ENCODE measurements at places on chromosomes 6 and 20.

- DNase-seq: no peak
Observed at GRCh38 chr20:4720977-4721349, 746 bp upstream of the PRND start.

GRCh38 chr20:34112600-34113101 lies 608 bp upstream of the EIF2S2 start:
- no peak for DNase-seq

GRCh38 chr6:151071295-151071694 lies 168.5 kb upstream of the AKAP12 start:
- DNase-seq: no peak

- DNase-seq: no peak
Observed at GRCh38 chr20:36827541-36828279, 48.2 kb upstream of the TLDC2 start.

GRCh38 chr6:4459996-4460395 lies 316.2 kb upstream of the CDYL start:
- no peak for DNase-seq

DNA sequence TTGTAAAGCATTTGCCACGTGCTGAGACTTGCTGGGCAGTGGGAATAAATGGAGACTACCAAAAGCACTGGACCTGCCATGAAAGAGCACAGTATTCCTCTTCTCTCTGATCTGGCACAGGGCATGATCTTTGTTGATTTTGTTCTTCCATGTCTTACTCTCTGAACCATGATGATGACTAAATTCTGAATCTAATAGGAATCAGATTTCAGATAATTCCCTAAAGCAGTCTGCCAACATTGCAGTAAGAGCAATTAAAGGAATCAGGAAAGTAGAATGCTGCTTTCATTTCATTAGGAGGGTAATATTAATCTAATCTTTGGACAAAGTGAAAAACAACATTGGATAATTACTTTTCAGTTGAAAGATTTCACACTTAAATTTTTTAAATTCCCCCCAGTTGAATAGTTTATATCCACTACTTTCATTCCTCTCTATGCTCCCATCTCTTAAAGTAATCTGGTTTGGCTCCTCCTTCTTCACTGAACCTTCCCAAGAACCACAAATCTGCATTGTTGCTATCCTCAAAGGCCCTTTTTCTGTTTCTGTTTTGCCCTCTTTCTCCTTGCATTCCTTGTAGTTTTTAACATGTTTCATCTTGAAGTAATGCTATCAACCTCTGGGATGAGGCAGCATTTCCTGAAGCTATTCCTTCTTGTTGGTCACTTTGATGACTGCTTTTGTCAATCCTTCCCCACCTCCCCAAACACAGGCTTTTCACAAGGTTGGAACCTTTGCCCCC lies 243.2 kb upstream of the TENT5A start:
- no peak for DNase-seq

DNA sequence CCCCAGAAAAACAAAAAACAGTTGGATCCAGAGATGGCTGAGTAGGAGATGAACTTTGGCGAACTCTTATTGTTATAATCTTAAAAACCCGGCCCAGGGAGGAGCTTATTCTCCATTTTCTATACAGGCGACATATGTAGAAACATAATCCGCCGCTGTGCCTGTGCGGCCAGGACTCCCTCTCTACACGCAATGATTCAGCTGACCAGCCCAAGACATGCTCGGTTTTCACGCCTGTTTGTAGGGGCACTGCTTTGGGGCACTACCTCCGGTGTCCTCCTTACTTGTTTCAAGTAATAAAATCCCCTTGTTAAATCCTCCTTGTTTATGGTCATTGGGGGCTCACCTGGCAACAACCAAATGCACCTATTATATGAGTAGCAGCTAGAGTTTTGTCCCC lies 89.9 kb downstream of the SEL1L2 start:
- no peak for DNase-seq

DNA sequence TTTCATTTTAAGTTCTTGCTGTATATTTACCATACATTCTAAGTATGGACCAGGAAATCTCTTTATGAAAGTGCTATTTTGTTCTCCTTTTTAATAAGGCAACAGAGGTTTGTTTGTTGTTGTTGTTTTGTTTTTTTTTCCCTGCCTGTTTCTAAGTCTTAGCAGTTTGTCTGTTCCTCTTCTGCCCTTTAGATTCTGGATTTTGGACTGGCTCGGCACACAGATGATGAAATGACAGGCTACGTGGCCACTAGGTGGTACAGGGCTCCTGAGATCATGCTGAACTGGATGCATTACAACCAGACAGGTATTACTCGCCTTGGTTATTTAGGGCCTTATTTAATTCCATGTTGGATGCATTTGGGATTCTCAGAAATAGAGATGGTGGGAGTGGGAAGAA lies 48.0 kb downstream of the MAPK14 start:
- DNase-seq: no peak

GRCh38 chr6:157748839-157749571 lies 74.0 kb upstream of the SNX9 start:
- no peak for DNase-seq

DNA sequence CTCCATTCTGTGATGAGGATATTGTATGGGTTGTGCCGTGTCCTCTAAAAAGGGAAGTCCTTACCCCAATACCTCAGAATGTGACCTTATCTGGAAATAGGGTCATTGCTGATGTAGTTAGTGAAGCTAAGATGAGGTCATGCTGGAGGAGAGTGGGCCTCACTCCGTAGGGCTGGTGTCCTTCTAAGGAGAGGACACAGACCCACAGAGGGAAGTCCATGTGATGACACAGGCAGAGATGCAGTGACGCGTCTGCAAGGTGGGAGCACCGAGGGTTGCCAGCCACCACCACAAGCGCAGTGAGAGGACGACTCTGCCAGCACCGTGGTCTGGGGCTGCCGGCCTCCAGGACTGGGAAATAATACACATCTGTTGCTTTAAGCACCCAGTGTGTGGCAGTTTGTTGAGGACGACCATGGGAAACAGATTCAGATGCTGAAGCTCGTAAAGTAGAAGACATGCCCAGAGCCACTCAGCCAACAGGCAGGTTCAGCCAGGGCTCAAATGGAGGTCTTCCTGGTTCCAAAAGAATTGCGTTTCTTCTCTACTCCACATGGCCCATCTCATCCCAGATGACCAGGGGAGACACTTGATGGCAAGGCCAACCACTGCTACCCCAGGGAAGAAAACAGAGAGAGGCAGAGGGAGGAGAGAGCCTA lies 59.2 kb upstream of the DUSP22 start:
- DNase-seq: no peak

- peak; percentile 67 for DNase-seq
Observed at GRCh38 chr6:10954590-10955010, 67.7 kb downstream of the SYCP2L start.

DNA sequence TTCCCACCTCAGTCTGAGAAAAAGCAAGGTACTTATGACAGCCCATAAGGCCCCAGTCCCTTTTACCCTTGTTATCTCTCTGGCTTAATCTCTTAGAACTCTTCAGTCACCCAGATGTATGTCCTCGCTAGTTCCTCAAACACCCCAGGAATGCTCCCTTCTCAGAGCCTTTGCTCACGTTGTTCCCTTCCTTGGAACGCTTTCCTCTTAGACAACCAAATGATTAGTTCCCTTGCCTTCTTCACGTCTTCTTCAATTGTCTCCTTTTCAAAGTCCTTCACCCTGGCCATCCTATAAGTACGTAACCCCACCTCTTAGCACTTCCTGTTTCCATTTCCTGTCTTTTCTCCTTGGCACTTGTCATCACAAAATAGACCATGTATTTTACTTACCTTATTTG lies 1.1 kb upstream of the APOBEC2 start:
- DNase-seq: no peak

GRCh38 chr6:19279273-19279684 lies 557.9 kb upstream of the ID4 start:
- DNase-seq: no peak

GRCh38 chr6:47455533-47456209 lies 21.9 kb upstream of the CD2AP start:
- DNase-seq: no peak

DNA sequence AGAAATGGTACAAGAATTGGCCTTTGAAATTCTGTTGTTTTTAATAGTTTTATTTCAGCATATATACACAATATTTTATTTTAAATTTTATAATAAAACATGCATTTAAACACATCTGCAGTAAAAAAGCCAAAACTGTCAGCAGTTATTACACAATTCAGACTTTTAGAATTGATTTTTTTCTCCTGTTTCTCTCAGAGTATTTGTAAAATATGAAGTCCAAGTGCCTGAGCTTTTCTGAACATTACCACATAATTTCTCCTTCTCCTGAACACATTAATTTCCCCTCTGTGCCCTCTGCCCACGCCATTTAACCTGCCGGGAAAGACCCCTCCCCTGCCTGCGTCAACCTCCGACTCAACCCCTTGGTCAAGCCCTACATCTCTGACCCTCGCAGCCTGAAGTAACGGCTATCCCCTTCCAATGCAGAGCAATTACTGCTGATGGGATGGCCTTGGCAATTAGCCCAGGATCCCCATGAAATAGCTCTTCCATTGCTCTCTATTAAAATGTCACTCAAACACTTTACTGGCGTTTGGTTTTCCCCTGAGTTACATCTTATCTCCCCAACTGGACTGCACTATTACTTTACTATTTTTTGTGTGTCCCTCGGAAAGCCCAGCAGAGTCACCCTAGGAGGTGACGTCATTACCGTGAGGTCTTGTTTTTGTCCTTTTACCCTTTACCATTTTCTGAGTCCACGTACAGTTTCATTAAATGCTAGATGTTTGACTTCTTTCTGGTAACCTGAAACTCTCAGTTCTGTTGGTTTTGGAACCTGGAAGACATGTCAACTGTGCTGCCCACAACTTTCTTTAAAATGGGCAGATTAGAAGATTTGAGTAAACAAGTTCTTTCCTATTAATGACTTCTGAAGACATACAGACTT lies 146.7 kb upstream of the TAB2 start:
- no peak for DNase-seq

GRCh38 chr20:2911200-2911599 lies 37.9 kb downstream of the PTPRA start:
- DNase-seq: no peak

DNA sequence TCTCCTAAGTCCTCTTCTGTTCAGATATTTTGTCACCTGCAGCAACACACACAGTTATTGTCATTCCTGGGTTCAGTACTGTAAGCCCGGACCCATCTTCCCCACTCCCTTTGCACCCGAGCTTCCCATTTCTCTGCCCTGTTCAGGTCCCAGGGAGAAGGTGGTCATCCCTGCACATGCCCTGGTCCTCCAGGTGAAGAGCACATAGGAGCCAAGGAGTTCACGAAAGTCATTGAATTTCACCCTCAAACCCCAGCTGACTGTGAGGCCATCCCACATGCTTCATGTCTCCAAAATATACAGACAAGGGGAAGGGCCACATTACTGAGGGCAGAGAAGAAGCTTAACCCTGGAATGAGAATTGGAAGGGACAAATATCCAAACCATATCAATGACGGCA lies 8.1 kb downstream of the HLA-DPA1 start:
- no peak for DNase-seq

GRCh38 chr20:24017458-24017755 lies 28.8 kb upstream of the GGTLC1 start:
- DNase-seq: no peak

- DNase-seq: no peak
Observed at GRCh38 chr6:163231356-163232014, 183.0 kb upstream of the QKI start.

GRCh38 chr20:35621560-35621946 lies 5.9 kb downstream of the SPAG4 start:
- no peak for DNase-seq

DNA sequence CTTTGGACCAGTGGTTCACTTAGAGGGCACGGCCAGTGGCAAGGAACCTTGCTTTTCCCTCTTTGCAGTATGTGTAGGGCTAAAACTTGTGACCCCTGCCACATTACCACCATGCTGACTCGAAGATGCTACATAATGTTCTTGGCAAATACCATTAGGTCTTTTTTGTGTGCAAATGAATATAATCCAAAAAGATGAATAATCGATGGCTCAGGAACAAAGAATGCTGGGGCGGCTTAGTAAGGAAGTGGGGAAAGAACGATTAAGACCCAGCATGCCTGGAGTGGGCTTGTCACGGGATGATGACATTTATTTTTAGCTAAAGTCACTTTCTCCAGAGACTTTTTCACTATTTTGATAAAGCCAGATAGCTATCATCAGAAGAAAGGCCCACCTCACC lies 23.1 kb downstream of the CMTR1 start:
- DNase-seq: no peak

DNA sequence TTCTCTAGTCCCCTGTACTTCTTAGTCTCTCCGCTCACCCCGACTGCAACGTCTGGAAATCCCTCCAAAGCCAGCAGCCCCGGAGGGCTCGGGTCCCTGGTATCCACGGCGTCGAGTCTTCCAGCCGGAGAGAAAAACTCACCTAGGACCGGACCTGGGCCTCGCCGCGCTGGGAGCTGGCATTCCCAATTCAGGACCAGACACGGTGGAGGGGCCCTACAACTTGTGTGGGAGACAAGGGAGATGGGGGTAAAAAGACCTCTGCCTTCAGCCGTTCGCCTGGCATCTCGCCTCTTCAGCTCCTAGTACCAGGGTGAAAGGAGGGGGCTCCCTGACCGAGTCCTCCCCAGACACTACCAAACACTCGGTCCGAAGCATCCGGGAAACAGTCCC lies 64.3 kb downstream of the GPX5 start:
- DNase-seq: no peak

DNA sequence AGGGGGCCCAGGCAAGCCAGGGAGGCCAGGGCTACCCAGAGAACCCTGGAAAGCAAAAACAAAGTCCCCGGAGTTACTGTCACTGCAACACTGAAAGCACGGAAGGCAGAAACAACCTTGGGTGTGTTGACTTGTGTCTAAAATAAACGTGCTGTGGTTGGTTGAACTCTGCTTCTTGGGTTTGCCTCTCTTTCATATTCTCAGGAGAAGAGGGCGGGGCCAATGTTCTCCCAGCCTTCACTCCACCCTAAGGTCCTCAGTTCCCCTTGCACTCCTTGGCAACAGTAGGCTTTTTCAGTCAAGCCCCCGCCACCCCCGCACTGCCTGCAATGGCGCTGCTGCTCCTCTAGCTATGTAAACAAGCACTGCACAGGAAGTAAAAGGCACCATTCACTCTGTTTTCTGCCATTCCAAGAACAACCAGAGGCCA lies 60.9 kb downstream of the COL9A1 start:
- no peak for DNase-seq

- no peak for DNase-seq
Observed at GRCh38 chr6:11659757-11660156, 118.8 kb downstream of the ADTRP start.

GRCh38 chr20:61037498-61037897 lies 214.6 kb upstream of the CDH4 start:
- DNase-seq: no peak

DNA sequence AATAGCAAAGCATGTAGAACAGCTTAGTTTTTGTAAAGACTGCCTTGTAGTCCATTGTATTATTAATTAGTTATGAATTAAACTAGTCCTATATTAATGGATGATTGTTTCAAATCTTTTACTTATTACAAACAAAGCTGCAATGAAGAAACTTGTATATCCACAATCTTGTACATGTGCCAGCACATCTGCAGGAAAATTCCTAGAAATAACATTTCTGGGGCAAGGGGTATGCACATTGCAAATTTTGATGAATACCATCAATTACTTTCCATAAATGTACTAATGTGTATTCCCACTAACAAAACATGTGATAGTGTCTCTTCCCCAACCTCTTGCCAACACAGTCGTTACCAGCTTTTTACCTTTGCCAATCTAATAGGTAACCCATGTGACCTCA lies 73.6 kb upstream of the AKAP12 start:
- no peak for DNase-seq
